NCI-H69 (cell line): ENCODE measurements at places on chromosomes 4 and X.

DNA sequence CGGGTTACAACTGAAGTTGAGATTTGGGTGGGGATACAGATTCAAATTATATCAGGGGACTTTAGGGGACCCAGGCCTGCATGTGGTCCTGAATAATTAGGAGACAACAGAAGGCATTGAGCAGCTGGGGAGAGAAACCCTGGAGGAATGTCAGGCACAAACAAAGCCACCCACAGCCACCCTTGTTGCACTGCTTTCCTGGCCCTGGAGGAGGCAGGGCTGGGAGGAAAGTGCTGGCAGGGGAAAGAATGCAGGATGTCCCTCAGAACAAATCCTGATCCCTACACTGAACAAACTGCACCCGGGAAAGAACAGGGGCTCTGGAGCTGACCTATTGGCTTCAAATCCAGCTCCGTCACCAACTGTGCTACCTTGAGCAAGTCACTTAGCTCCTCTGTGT is 214.1 kb upstream of the ATP6AP2 start:
- no peak for DNase-seq

DNA sequence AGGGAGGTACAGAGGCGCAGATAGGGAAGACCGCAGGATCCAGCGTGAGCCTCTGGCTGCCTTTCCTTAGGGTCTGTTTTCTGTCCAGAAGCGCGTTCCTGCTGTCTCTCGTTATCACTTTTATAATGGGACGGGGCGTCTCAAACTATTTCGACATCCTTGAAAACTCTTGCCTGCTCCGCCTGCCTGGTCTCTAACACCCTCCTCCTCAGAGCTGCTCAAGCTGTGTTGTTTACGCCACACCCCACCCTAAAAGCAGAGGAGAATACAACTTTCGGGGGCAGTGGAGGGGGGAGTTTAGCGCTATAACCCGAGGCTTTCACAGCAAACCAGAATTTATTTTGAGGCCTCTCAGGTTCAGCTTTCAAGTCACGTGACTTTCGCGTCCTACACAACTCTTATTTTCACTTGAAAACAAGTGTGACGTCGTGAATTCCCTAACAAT is 646 bp upstream of the FAM3A start:
- no peak for DNase-seq

DNA sequence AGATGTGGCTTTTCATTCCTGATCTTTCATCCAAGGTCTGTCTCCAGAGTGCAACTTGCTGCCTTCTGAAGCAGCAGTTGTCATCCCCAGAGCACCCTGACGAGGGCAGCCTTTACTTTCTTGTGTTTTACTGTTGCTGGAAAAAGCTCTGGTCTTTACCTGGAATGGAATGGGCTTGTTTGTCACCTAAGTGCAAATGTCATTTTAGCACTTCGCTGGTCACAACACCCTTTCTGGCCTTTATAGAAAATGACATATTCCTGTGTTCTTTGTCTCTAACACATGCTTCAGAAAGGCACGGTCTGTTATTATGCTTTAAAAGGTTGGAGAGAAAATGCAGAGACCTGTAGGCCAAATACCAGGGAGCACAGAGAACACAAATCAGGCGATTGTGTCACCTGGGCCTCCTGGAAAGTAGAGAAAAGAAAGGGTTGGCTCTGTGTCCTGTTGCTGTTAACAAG is 332.7 kb upstream of the IGFBP7 start:
- DNase-seq, result peak; percentile 53

DNA sequence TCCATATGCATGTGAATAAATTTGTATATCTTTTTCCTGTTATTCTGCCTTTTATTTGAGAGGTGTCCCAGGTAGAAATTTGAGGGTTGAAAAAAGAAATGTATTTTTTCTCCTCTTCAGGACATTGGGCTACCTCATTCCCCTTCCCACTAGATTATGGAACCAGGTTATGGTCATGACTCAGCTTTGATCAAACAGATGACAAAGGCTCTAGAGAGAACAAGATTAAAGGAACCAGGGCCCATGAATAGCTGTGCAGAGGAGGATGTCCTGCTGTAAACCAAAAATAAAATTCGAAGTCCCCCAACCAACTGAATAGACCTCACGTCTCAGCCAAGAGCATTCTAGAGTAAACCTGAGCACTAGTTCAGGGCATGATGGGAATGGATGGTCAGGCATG is 313.2 kb downstream of the RAPGEF2 start:
- DNase-seq, result no peak

DNA sequence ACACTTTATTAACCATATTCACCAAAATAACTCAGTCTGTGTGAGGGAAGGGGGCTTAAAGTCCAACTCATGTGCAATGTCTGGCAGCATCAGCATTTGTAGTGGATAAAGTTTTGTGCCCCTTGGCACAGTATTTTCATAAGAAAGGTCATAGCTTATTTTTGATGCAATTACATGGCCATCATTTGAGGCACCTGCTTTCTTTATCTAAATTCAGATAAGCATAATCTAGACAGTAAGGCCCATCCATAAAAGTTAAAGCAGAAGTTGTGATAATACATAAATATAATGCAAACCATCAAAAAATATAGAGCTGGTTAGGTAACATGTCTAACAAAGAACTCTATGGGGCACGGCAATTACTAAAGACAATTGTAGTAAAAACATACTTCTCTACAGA is 763.7 kb downstream of the DMD start:
- DNase-seq, result no peak

- DNase-seq, result no peak
Observed at GRCh38 chr4:105265689-105266088, 119.0 kb downstream of the TET2 start.

- peak; percentile 5 for DNase-seq
Observed at GRCh38 chr4:151811403-151811802, 50.6 kb upstream of the GATB start.

DNA sequence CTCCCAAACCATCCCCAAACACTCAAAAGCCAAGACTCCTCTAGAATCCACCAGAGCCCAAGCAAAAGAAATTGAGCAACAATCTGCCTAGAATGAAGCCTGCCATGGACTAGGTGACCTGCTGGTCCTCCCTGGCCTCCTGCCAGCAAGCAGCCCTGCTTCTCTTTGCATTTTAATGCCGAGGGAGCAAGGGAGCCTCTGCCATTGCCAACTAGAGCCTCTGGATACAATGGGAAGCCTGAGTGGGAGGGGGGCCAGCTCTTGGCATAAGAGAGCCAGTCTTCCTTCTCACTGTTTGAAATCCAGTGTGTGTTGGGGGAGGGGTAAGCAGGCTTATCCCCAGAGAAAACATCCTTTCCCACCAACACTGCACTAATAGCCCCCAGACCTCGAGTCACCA is 1.5 kb upstream of the GDPD2 start:
- DNase-seq, result peak; percentile 13

GRCh38 chrX:132094164-132094563 is 33.7 kb downstream of the FRMD7 start:
- DNase-seq, result no peak

DNA sequence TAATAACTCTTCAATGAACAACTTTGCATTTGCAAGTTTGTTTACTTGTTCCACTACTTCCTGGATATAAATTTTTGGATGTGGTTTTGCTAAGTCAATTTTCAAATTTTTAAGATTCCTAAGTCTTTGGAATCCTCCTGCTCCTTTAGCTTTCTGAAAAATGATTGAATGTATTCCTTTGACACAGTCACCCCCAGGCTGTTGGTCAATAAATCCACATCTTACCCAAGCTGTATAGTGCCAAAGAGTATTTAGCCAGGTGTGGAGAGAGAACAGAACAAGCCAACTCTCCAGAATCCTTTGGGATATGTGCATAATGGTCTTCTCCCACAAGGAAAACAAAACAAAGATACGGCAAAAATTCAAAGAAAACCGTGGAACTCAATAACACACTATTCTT is 56.9 kb upstream of the INTU start:
- DNase-seq, result no peak

GRCh38 chrX:110310896-110311295 is 7.0 kb downstream of the AMMECR1 start:
- DNase-seq, result no peak
